Muscle of arm (tissue), 14 donors: ENCODE measurements at places on chromosomes 1 and 21. TPM values are rescaled to one million over a fixed set of nuclear protein-coding genes. Genes with fewer than 3 reads are reported as not detected.

DNA sequence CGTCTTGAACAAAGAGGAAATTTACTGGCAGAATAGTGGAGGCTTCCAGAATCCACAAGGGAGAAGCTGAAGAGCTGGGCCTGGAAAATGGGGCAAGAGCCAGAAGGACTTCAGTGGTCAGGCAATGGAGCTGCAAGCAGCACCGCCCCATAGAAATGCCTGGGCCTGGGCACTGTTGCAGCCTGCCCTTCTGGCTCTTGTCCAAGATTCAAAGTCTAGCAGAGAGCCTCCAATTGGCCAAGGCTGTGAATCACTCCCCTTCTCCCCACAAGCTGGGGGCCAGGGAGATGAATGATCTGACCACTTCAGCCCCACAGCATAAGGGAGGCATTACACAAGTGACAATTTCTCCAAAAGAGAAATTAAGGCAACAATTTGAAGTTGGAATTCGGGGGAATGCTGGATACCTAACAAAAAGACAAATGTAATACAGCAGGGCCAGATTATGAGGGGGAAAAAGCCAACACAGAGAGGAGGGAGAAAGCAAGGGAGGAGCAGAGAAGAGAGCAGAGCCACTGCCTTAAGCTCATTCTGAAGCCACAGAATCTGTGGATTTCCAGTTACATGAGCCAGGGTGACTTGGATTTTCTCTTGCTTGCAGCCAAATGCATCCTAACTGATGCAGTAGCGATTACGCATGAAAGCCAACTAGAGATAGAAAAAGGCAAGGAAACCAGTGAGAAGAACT lies 80.3 kb downstream of the LRIG2 start:
- DNase-seq = no peak

DNA sequence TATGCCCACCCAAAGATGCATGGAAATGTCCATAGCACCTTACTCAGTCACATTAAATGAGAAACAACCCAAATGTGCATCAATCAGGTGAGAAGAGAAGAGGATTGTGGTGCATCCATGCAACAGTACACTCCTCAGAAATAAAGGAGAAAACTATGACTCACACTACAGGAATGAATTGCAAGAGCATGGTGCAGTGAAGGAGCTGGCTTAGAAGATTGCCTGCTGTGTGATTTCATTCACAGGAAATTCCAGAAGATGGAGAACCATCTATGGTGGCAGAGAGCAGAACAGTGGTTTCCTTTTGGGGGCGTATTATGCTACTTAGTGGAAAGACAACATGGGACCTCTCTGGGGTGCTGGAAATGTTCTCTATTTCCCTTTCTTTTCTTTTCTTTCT lies 278.6 kb upstream of the AJAP1 start:
- DNase-seq = no peak

- DNase-seq = peak; percentile 33
Observed at GRCh38 chr1:153598309-153599172, 14.4 kb downstream of the S100A16 start.

GRCh38 chr1:15627343-15627988 lies 10.2 kb downstream of the DDI2 start:
- no peak for DNase-seq

- DNase-seq = no peak
Observed at GRCh38 chr1:180101411-180101810, 53.3 kb upstream of the QSOX1 start.

- DNase-seq = no peak
Observed at GRCh38 chr1:9737057-9737456, 85.5 kb downstream of the PIK3CD start.

GRCh38 chr1:44442791-44443190 lies 37.7 kb downstream of the RNF220 start:
- no peak for DNase-seq

- no peak for DNase-seq
Observed at GRCh38 chr1:246065592-246065991, 441.5 kb downstream of the SMYD3 start.

DNA sequence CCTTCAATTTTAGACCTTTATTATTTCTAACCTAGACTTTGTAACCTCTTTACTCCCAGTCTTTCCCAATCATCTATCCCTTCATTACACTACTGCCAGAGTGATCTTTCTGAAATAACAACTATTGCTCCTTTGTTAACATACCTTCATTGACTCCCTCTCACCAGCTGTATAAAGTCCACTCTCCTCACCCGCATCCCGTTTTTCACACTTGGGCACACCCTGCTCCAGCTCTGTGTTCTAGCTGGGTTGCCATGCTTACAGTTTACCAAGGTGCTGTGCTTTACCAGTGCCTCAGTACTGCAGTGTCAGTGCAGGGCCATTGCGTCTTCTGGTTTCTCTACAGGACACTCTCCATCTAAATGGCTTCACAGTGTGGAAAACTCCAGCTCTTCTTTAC lies 148.2 kb downstream of the NFIA start:
- no peak for DNase-seq

GRCh38 chr1:53148123-53148522 lies 5.7 kb upstream of the SLC1A7 start:
- no peak for DNase-seq

- no peak for DNase-seq
Observed at GRCh38 chr1:27161594-27161993, 6.7 kb upstream of the SLC9A1 start.

- no peak for DNase-seq
Observed at GRCh38 chr21:44836666-44837471, 19.0 kb upstream of the SUMO3 start.

- no peak for DNase-seq
Observed at GRCh38 chr1:39491146-39491921, at the start of gene BMP8A. TSS of gene BMP8A (plus strand) at chr1:39491636. CDS start at chr1:39491992, 356 bp downstream.

DNA sequence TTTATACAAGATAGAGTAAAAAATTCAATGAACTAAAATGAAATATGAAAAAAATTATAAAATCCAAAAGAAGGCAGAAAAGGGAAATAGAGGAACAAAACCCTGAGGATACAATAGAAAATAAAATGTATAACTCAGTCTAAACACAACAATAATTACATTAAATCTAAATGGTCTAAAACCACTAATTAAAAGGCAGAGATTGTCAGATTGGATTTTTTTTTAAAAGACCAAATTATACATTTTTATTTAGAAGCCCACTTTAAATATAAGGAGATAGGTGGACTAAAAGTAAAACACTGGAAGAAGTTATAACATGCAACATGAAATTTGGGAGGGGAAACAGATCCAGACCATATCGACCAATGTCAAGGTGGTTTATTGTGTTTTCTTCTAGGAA lies 95.2 kb downstream of the CATSPERE start:
- no peak for DNase-seq

DNA sequence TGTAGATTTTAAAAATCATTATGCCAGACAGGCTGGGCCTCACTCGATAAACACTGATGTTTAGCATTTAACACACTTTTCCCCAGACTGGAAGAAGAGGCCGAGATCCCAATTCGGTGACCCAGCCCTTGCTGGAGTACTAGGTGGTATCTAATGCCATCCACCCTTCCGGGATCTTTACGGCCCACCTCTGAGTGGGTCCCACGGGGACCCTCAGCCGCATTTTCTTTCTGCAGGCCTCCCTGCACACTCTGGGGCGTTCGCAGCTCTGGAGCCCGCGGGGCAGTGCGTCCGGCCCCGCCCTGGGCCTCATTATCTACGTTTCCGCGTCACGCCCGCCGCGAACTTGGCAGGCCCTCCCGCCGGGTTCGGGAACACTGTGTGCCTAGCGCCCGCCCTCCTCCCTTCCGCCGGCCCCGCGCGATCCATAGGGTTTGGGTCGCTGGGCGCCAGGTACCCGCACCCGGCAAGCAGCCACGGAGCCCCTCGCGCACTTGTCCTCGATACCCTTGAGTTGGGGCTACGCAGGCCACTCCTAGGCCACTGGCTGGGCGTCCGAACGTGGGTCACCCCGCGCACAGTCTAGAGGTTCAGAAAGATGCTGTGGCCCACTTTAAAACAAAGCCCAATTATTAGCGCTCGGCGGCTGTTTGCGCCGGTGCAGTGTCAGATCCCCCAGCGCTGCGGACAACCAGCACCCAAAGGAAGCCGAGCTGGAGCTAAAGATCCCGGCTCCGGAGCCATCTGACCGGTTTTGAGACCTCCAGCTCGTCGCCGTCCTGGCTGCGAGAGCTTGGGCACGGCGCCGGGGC lies 950 bp upstream of the EVA1C start:
- no peak for DNase-seq

GRCh38 chr1:16199157-16199501 lies 13.3 kb downstream of the ARHGEF19 start:
- DNase-seq = no peak

- peak; percentile 77 for DNase-seq
Observed at GRCh38 chr1:47532921-47533792, 95.3 kb downstream of the FOXD2 start.

- DNase-seq = no peak
Observed at GRCh38 chr21:22904385-22904784, 1906.2 kb downstream of the NCAM2 start.

- peak; percentile 12 for DNase-seq
Observed at GRCh38 chr1:17922833-17923232, 167.7 kb downstream of the ACTL8 start.

DNA sequence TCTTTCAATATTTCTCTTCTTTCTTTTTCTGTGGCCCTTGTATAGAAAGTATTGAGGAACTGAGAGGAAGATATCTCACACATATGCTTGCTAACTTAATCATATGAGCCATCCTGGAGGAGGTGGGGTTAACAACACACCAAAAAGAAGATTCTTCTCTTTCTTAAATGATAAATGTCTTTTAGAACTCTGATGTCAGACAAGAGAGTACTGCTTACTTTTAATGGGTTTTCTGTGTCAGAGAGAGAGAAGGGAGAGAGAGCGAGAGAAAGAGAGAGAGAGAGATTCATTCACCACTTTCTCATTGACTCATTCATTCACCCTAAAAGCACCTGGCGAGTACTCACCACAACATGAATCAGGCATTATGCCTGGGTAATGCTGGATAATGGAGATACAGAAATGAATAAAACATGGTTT lies 250.3 kb upstream of the SGIP1 start:
- DNase-seq = no peak

DNA sequence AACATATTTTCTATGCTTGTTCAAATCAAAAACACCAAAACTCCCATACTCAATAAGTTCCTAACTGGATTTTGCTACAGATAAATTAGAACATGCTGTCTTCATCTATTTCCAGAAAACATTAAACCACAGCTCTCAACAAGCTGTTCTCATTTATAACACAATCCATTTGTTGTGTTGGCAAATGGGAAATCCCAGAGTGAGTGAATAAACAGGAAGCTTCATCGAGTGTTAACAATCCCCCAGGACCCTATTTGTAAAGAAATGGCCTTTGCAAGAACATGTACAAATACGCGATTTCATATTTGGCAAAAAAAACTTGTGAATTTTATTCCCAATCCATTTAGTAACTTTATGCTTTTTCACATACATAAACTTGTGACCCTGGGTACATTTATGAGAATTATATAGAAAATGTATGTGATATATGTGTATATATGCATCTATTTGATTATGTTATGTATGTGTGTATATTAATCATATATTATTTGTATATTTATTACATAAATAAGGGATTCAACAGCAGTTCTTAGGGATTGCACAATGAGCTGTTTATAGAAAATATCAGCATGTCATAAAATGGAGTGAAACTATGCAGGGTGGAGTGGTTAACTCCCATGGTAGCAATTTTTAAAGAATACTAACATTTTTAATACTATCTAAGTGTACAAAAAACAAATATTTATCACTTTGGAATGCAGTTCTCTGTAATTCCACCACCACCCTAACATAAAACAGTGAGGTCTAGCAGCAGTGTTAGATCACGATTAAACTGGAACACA lies 160.0 kb downstream of the NEGR1 start:
- peak; percentile 81 for DNase-seq

DNA sequence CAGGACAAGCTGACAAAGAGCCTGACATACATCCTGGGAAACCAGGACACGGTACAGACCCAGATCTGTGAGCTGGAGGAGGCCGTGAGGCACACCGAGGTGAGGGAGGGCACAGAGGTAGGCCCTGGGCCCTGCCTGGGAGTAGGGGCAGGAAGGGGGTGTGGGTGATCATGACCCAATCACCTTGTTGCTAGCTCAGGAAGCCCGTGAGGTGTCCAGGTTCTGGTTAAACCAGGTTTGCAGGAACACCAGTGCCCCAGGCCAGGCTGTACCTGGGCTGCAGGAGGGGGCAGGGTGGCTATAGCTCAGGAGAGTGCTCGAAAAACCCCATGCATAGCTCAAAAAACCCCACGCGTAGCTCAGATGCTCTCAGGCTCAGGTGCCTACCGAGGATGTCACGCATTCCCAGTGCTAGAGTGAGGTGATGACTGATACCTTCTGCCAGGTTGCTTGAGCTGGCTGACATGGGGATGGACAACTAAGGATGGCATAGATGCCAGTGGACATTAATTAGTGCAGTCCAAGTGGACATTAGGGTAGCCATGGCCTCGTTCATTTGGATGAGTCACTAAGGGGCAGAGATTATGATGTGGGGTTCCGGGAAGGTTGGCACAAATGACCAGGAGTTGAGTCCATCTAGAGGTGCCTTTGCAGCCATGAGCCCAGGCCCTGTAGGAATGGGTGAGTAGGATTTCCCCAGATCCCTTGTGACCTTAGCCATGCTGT lies 3.7 kb downstream of the TRIM46 start:
- no peak for DNase-seq

- DNase-seq = no peak
Observed at GRCh38 chr1:44895919-44896734, 53.1 kb upstream of the PTCH2 start.

- no peak for DNase-seq
Observed at GRCh38 chr1:232033285-232033684, 406.7 kb downstream of the DISC1 start.

- DNase-seq = no peak
Observed at GRCh38 chr1:15180189-15180588, 26.6 kb downstream of the TMEM51 start.

GRCh38 chr1:228077565-228078330 lies 4.8 kb upstream of the ARF1 start:
- DNase-seq = no peak

DNA sequence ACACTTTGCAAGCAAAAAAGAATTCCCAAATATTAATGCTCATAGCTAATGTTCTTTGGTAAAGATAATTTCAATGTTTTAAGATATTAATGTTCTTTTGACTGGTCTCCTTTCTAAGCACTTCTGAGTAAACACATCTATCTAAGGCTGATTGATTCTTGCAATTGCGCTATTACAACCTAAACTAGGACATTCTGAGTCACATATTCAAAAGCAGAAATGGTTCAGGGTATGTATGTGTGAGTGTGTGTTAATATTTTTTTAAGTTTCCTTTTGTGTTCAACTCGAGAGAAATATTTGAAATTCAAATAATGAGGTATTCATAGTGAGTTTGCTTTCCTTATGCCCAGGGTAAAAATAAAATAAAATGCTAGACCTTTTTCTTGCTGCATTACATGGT lies 203.6 kb upstream of the GRIK3 start:
- DNase-seq = no peak

OR2L13 gene
- polyA plus RNA-seq = not detected

ATPAF1 gene
- polyA plus RNA-seq = not detected

IQGAP3 gene
- polyA plus RNA-seq = 9.7 TPM

LIPI gene
- polyA plus RNA-seq = not detected

CFH gene
- 51.4 TPM for polyA plus RNA-seq

OR2M3 gene
- polyA plus RNA-seq = 0.04 TPM

DTL gene
- 21.3 TPM for polyA plus RNA-seq

FAM167B gene
- not detected for polyA plus RNA-seq

HSD11B1 gene
- polyA plus RNA-seq = not detected

MRPS15 gene
- 62.2 TPM for polyA plus RNA-seq

FOXE3 gene
- polyA plus RNA-seq = not detected

KRTAP19-3 gene
- polyA plus RNA-seq = not detected

FCGR2B gene
- polyA plus RNA-seq = 0.09 TPM
